ENCODE measurements at places on chromosomes 16 and 17. TPM values are rescaled to one million over a fixed set of nuclear protein-coding genes. Genes with fewer than 3 reads are reported as not detected.

Gene UNC13D
- 0.37 TPM for total RNA-seq

Gene HEATR9
- total RNA-seq = not detected

Gene IRX6
- total RNA-seq = 0.09 TPM

DNA sequence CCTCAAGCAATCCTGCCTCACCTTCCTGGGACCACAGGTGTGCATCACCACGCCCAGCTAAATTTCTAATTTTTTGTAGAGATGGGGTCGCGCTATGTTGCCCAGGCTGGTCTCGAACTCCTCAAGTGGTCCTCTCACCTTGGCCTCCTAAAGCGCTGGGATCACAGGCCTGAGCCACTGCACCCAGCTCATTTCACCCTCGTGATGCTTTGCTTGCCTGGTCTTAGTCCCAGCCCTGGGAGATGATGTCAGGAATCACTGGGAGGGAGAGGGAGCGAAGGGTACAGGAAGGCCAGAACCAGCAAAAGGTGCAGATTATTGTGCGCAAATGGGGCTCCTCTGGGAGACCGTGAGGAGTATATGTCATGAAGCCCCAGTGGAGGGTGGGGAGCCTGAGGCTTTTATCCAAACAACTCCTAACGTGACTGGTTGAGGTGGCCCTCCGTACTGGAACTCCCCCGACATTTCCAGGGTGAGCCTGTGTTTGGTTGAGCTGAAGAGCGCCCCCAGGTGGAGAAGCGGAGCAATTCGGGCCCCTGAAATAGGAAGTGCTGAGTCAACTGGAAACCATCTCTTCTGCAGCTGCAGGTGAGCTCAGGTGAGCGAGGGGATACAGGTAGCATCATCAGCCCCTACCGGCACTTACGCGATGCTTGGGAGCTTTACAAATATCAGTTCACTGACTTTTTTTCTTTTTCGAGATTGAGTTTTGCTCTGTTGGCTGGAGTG is 41.2 kb upstream of the HAPSTR1 start:
- H3K4me1 ChIP-seq = peaks cover 12% of the 10 kb centered on the region
- no peaks in the 10 kb centered on the region for H3K36me3 ChIP-seq
- H3K27me3 ChIP-seq = no peaks in the 10 kb centered on the region
- peak; percentile 23 for DNase-seq
- no peak overlapping the region for H3K27ac ChIP-seq
- H3K4me3 ChIP-seq = no peak overlapping the region

Gene UQCRC2
- 311 TPM for total RNA-seq

DNA sequence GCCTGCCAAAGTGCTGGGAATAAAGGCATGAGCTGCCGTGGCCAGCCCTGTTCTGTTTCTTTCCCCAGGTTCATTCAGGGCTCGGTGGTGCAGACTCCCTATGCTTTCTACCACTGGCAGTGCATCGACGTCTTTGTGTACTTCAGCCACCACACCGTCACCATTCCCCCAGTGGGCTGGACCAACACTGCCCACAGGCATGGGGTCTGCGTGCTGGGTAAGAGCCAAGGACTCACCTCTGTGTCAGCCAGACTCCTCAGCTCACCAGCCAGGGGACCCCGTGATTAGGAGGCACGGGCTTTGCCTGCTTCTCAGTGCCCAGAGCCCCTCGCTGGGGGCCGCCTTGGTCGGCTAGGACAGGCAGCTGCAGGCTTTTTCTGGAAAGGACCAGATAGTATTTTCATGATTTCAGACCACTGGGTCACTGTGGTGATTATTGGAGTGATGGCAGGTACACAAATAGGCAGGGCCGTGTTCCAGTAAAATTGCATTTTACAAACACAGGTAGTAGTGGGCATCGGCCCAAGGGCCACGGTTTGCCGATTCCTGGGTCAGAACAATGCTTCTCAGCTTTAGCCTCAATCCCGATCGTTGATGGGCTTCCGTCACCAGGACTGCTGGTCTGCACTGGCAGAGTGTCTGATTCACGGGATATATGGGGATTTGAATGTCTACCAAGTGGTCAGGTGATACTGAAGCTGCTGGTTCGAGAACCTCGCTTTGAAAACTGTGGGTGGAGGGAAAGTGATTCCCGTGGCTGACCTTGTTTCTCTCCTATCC is 5.0 kb downstream of the ENGASE start:
- peaks cover 3% of the 10 kb centered on the region for H3K36me3 ChIP-seq
- no peaks in the 10 kb centered on the region for H3K4me1 ChIP-seq
- no peak for DNase-seq
- H3K27ac ChIP-seq = no peak overlapping the region

- no peaks in the 10 kb centered on the region for H3K27me3 ChIP-seq
- H3K4me3 ChIP-seq = no peak overlapping the region
- no peak overlapping the region for H3K27ac ChIP-seq
- no peak for DNase-seq
Measured at GRCh38 chr17:50764734-50765149, 2.6 kb downstream of the ANKRD40CL start.

GRCh38 chr16:66483689-66484452 is 56.8 kb downstream of the BEAN1 start:
- DNase-seq = peak; percentile 81
- no peak overlapping the region for H3K27ac ChIP-seq
- H3K27me3 ChIP-seq = no peaks in the 10 kb centered on the region
- no peaks in the 10 kb centered on the region for H3K4me1 ChIP-seq
- no peak overlapping the region for H3K4me3 ChIP-seq

GRCh38 chr17:82440469-82440981 is 10.0 kb downstream of the CYBC1 start:
- H3K4me1 ChIP-seq = peaks cover 10% of the 10 kb centered on the region
- H3K27me3 ChIP-seq = no peaks in the 10 kb centered on the region
- H3K36me3 ChIP-seq = peaks cover 6% of the 10 kb centered on the region
- H3K27ac ChIP-seq = no peak overlapping the region

GRCh38 chr17:8734876-8735275 is 9.8 kb downstream of the CCDC42 start:
- H3K27ac ChIP-seq = no peak overlapping the region
- H3K4me3 ChIP-seq = no peak overlapping the region
- H3K36me3 ChIP-seq = no peaks in the 10 kb centered on the region
- no peaks in the 10 kb centered on the region for H3K27me3 ChIP-seq

Gene C16orf54
- not detected for total RNA-seq

DNA sequence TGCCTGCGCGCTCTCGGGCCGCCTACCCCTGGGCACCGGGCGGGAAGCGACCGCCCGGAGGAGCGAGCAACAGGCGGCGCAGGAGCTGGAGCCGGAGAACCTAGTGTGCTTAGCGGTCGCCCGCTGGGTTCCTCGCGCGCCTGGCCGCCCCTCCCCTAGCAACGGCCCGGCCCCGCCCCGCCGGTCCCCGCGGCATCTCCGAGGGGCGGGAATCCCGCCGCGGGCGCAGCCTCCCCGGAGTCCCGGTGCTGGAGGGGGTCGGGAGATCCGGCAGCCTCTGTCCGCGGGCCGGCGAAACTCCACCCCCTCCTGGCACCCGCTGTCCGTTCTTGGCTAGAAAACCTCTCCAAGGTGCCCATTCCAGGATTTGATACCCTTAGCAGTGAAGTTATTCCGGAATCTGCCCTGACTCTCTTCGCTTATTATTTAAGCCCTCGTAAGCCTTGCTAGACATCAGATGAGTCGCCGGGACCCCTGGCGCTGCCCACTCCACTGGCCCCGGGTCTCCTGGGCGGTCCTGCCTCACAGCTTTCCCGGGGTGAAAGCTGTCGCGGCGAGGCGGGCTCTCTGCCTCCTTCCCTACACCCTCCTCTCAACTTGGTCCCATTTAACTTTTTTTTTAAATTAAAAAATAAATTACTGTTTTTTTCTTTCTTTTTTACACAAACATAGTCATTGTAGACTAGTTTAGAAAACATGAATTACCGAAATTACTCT is at the start of gene RPRML:
RPRML (minus strand) TSS at position 107 of the 717 bp plus-strand sequence. CDS start 246 bp downstream, outside the sequence.
- H3K27ac ChIP-seq = no peak within 1 kb of the TSS
- no peaks in the 10 kb centered on the region for H3K36me3 ChIP-seq
- H3K27me3 ChIP-seq = peaks cover 44% of the 10 kb centered on the region
- H3K4me3 ChIP-seq = peak within 1 kb of the TSS; percentile 33
- DNase-seq = peak; percentile 40

DNA sequence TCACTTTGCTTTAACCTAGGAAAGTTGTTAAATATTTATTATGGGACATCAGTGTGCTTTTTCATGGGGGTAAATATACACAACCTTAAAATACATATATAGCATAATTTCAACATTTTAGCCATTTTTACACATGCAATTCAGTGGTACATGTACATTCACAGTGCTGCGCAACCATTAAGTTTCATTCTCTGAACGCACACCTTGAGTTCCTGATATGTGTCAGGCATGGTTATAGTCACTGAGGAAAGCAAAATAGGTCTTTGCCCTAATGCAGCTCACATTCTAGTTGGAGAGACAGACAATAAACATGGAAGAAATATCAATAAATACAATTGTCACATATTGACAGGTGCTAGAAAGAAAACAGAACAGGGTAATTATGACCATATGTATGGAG is 12.8 kb upstream of the CNEP1R1 start:
- no peaks in the 10 kb centered on the region for H3K4me1 ChIP-seq
- H3K4me3 ChIP-seq = no peak overlapping the region
- no peak overlapping the region for H3K27ac ChIP-seq
- no peak for DNase-seq
- no peaks in the 10 kb centered on the region for H3K36me3 ChIP-seq

DNA sequence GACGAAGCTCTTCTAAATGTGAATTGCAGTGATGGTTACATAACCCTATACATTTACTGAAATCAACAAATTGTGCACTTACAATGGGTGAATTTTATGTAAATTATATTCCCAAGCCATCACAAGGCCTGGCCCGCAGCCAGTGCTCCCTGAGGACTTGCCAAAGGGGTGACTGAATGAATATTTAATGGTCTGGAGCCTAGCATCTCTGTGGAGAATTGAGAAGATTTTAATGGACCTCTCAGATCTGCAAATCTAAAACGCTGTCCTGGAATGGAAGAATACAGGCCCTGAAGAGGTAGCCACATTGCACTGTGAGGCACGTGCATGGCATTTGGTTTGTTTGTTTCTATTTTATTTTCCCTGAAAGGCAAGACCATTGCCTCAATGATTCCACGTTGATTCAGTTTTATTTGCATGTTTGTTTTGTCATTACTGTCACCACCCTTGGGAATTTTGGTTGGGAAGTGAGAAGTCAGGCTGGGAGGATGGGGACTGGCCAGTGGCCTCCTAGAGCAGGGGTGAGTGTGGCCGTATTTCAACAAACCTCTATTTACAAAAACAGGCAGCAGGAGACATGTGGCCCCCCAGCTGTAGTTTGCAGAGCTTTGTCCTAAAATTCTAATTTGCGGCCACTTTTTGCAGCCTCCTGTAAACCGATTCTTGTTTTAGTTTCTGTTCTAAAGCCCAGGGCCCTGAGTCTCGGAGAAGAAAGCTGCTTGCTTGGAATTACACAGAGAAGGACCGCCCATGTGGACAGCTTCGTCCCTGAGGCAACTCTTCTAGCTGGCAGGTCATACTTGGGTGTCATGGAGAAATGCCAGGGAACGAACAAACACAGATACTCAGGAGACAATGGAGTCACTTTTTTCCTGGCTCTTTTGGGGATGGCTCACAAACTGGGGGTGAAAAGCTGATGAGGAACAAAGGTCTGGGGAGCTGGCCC is 40.5 kb upstream of the GCSH start:
- H3K36me3 ChIP-seq = no peaks in the 10 kb centered on the region
- peak; percentile 71 for DNase-seq
- H3K4me1 ChIP-seq = peaks cover 3% of the 10 kb centered on the region
- no peaks in the 10 kb centered on the region for H3K27me3 ChIP-seq
- H3K4me3 ChIP-seq = no peak overlapping the region
- H3K27ac ChIP-seq = no peak overlapping the region

DNA sequence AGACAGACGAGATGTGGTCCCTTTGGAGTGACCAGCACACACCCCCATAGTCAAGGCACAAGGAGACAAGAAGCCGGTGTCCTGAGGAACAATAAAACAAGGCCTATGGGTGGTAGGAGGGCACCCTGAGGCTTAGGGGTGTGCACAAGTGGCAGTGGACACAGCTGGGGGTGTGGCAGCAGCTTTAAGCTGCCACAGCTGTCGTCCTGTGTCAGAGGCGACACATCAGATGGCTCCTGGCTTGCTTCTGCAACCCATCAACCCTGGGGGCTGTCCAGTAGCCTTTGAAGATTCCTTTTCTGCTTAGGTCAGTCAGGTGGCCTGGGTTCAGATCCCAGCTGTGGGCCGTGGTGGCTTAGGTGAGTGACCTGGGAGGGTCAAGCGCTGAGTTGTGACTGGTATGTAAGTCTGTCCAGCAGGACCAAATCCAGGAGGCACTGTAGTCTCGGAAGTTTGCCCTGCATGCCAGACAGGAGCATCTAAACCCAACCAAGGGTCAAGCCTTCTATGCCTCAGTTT is 15.8 kb downstream of the DRC3 start:
- no peak overlapping the region for H3K27ac ChIP-seq
- H3K27me3 ChIP-seq = no peaks in the 10 kb centered on the region
- H3K4me3 ChIP-seq = no peak overlapping the region
- DNase-seq = no peak
- H3K4me1 ChIP-seq = no peaks in the 10 kb centered on the region
- no peaks in the 10 kb centered on the region for H3K36me3 ChIP-seq

Data from A673 (cell line).